NCI-H1930 (cell line): ENCODE measurements at places on chromosomes 1 and 21.

DNA sequence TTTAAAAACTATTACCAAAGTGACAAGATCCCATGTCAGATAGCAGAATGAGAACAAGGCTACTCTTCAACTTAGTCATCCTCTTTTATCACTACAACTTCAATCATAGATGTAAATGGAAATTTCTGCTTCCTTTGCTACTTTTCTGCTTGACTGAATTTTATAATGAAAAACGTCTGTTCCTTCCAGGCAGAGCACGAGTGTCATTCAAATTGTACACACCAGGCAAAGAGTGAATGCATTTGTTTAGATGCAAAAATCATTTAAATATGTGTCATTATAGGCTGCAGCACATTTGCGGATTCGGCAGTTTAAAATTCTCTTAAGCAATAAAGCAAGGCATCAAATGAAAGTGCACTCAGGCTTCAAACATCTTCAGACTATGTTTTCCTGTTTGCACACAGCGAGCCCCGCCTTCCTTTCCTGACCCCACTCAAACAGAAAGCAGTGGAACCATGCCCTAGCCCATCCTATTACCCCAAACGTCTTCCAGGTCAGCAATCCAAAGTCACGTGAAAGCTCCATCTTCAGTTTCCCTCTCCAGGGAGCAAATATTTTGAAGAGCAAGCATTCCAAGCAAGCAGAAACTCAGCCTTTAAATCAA lies 99.6 kb downstream of the APP start:
- DNase-seq = no peak

- no peak for DNase-seq
Measured at GRCh38 chr1:56056438-56057287, 522.7 kb downstream of the PLPP3 start.

DNA sequence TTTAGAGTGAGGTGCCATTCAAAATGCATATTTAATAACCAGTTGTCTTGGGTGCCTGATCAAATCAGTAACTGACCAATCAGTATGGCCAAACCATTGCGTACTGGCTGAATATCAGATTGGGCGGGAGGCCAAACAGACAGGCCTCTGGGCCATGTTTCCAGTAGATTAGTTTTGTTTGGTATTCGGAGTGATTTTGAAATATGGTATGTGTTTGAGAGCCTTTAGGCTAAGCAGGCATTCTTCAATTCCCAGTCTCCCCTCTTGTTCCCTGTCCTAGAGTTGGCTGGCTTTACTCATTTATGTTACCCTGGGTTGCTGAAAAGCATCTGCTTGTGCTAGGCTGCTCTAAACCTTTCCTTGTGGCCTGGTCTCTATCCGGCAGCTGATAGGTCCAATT lies 80.1 kb downstream of the BACH1 start:
- no peak for DNase-seq

DNA sequence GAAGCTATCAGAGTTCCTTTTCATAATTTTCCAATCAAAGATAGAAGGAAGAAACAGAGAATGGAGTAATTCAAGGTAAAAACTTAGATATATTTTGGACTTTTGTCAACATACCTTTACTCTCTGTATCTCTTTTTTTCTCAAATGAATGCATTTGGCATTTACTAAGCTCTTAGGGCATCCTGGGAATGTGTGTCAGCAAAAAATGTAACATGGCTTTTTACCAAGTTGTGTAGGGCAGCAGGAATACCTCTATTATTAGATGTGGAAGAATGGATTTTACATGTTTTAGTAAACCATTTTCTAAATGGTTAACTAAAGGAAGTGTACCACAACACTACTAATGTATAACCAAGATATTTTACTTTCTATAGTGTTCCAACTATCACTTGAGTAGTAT lies 4.2 kb upstream of the COL11A1 start:
- no peak for DNase-seq

DNA sequence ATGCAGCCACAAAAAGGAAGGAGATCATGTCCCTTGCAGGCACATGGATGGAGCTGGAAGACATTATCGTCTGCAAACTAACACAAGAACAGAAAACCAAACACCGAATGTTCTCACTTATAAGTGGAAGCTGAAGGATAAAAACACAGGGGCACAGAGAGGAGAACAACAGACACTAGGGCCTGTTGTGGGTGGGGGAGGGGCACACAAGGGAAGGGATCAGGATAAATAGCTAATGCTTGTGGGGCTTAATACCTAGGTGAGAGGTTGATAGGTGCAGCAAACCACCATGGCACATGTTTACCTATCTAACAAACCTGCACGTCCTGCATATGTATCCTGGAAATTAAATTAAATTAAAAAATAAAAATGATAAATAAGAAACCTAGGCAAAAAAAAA lies 969.9 kb downstream of the TTLL7 start:
- no peak for DNase-seq

- DNase-seq = no peak
Measured at GRCh38 chr1:179775009-179775408, 31.9 kb downstream of the FAM163A start.

- DNase-seq = no peak
Measured at GRCh38 chr1:178267646-178268094, 173.8 kb downstream of the RASAL2 start.

GRCh38 chr1:154958681-154959425 lies 2.7 kb downstream of the PYGO2 start:
- no peak for DNase-seq

GRCh38 chr1:118132000-118132399 lies 53.0 kb downstream of the SPAG17 start:
- DNase-seq = no peak

- DNase-seq = no peak
Measured at GRCh38 chr1:238892612-238893011, 493.8 kb upstream of the CHRM3 start.

DNA sequence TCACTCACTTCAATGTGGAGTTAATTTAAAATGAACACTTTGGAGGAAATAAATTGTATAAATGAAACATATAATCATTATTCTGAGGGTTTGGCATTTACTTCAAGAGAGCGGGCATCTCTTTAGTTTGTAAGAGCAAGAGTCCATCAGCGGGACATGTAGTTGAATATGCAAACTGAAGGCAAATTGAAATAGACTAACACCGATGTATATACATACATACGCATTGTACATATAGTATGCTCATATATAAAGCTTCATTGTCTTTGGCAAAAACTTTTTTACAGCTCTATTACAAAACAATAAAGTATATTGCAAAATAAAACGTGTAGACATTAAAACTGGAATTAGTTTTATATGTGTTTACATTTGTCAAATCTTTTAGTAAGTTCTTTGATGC lies 328.9 kb downstream of the LTN1 start:
- no peak for DNase-seq

- DNase-seq = no peak
Measured at GRCh38 chr1:75745276-75745675, 20.8 kb downstream of the ACADM start.

DNA sequence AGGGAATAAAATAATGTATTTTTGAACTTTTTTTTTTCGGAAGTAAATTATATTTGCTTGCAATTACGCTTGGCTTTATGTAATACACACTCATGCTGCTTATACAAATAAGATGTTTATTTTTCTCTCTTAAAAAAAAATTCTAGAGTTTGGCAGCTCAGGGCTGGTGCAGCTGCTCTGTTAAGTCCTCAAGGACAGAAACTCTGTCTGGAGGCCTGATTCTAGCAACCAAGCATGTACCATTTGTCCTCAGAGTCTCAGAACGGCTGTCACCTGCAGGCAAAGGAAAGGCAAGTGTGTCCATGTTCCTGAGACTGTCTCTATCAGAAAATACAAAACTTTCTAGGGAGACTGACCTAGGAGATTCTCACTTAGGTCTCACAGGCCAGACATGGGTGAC lies 23.2 kb upstream of the CLDN17 start:
- peak; percentile 36 for DNase-seq

- no peak for DNase-seq
Measured at GRCh38 chr1:162168261-162168660, 98.8 kb downstream of the NOS1AP start.

GRCh38 chr21:27570306-27570868 lies 603.5 kb upstream of the ADAMTS5 start:
- no peak for DNase-seq

DNA sequence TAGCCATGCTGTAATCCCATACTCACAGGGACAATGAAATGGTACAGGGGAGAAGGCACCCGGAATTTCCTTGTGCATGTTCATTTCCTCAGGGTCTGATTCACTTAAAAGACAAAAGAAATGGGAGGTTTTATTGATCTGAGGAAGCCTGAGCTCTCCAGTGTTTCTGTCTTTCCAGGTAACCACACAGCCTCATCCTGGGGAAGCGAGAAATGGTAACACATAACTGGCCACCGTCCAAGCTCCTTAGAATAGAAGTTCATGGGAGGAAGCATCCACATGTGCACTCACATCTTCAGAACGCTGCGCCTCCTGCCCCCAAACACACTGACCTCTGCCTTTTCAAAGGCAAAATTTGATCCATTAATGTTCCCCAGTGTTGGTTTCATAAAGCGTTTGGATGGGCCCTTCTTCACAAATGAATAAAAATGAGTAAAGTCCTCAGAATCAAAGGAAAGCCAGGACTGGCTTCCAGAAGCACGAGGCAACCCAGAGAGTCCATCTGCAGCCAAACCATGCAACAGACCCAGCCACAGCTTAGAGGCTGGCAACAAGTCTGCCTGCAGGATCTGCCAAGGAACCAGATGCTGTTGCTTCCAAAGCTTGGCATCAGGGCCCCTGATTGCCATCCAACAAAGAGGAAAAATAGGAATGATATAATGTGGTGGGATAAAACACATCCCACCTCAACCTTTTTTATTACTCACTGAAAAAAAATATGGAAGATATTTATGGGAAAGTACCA lies 120.3 kb downstream of the ZBTB18 start:
- no peak for DNase-seq

DNA sequence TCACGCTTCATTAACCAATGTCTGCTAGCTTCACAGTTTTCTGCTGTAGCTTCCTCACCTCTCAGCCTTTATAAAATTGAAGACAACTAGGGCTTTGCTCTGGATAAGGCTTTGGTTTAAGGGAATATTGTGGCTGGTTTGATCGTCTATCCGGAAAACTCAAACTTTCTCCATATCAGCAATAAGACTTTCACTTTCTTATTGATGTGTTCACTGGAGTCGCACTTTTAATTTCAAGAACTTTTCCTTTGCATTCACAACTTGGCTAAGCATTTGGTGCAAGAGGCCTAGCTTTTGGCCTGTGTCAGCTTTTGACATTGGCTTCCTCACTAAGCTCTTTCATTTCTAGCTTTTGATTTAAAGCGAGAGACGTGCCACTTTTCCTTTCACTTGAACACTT lies 12.9 kb downstream of the COA6 start:
- no peak for DNase-seq

- no peak for DNase-seq
Measured at GRCh38 chr1:46554597-46555381, 3.3 kb upstream of the KNCN start.

GRCh38 chr1:64669098-64669675 lies 75.7 kb upstream of the RAVER2 start:
- no peak for DNase-seq

GRCh38 chr1:234324821-234325220 lies 48.4 kb upstream of the COA6 start:
- DNase-seq = no peak

DNA sequence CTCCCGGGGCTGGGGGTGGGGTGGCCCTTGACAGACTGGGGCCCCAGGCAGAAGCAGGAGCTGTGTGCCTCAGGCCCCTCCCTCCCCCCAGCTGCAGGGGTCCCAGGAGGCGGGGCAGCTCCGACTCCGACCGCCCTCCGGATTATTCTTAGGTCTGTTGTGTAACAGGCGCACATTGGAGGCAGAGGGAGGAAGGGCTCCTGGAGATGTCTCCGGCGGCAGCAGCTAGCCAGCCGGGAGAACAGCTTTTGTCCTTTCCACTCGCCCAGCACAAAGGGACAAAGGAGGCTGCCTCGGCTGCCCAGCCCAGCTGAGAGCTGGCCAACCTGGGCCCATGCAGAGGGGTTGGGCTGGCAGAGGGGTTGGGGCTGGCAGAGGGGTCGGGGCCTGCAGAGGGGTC lies 29.7 kb upstream of the PLCH2 start:
- DNase-seq = no peak

DNA sequence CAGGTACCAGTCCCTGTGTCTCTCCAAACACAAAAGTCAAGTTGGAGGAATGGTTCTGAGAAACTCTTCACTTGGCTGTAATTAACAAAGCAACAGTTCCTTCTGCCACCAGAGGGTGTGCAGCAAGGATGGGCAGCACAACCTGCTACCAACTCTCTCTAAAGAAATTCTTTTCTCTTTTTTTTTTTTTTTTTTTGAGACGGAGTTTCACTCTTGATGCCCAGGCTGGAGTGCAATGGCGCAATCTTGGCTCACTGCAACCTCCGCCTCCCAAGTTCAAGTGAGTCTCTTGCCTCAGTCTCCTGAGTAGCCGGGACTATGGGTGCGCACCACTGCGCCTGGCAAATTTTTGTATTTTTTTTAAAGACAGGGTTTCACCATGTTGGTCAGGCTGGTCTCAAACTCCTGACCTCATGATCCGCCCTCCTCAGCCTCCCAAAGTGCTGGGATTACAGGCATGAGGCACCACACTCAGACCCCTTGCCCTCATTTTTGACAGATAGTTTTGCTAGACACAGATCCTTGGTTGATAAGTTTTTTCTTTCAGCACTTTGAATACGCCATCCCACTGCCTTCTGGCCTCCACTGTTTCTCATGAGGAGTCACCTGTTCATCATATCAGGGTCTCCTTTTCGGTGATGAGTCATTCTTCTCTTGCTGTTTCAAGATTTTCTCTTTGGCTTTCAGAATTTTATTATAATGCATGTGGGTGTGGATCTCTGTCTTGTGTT lies 12.1 kb upstream of the DEGS1 start:
- no peak for DNase-seq

- DNase-seq = no peak
Measured at GRCh38 chr1:41591891-41592290, 107.4 kb upstream of the EDN2 start.
